Activated naive CD4-positive, alpha-beta T cell (primary cell): ENCODE measurements at places on chromosomes 4 and X.

- DNase-seq: no peak
Observed at GRCh38 chrX:1452516-1453394, at the start of gene ASMTL. Gene ASMTL, minus strand, starts transcription at chrX:1452909. Its CDS starts 69 bp downstream, at chrX:1452840.

GRCh38 chr4:48271626-48272025 is 2.0 kb upstream of the TEC start:
- DNase-seq: no peak

DNA sequence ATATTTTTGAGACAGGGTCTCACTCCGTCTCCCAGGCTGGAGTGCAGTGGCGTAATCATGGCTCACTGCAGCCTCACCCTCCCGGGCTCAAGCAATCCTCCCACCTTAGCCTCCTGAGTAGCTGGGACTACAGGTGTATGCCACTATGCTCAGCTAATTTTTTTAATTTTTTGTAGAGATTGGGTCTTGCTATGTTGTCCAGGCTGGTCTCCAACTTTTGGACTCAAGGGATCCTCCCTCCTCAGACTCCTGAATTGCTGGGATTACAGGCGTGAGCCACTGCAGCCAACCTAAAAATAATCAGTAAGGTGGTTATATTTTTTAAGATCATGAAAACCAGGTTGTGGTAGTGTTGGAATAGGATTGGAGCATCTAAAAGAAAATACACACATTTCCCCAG is 38.1 kb downstream of the TMEM156 start:
- DNase-seq: no peak

DNA sequence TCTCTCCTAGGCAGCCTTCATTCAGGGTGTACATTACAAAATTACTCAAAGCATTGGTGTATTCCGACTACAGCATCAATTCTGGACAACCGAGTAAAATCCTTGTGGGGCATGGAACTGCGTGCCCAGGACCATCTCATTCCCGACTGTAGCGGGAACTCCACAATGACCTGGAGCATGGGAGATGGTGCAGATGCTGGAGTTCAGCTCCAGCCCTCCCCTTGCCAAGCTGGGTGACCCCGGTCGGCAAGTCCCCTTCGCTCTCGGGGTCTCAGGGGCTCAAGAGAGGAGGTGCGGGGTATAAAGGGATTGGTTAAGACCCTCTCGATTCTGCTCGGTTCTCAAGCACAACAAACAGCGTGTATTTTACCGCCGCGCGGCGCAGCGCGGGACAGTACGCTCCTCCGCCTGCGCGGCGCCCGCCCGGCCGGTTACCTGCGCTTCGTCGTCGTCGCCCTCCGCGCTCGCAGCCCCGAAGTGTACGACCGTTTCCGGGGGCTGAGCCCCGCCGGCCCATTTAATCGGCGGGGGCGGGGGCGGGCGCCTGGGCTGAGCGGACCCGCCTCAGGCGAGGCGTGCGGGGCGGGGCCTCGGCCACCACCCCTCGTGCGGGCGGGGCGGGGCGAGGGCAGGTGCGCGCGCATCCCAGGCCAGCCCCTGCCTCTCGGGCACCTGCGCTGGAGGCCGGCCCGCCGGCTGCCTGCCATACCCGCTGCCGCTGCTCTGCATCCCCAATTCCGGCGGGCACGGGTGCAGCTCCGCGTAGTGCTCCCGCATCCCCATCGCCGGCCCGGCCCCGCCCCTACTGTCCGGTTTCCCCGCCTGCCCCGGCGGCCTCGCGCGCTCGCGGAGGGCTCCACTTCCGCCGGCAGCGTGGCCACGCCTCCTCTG is at the start of gene G6PD:
G6PD (minus strand) TSS at position 493 of the 891 bp plus-strand sequence. CDS start 691 bp downstream, outside the sequence.
- DNase-seq: peak; percentile 75

DNA sequence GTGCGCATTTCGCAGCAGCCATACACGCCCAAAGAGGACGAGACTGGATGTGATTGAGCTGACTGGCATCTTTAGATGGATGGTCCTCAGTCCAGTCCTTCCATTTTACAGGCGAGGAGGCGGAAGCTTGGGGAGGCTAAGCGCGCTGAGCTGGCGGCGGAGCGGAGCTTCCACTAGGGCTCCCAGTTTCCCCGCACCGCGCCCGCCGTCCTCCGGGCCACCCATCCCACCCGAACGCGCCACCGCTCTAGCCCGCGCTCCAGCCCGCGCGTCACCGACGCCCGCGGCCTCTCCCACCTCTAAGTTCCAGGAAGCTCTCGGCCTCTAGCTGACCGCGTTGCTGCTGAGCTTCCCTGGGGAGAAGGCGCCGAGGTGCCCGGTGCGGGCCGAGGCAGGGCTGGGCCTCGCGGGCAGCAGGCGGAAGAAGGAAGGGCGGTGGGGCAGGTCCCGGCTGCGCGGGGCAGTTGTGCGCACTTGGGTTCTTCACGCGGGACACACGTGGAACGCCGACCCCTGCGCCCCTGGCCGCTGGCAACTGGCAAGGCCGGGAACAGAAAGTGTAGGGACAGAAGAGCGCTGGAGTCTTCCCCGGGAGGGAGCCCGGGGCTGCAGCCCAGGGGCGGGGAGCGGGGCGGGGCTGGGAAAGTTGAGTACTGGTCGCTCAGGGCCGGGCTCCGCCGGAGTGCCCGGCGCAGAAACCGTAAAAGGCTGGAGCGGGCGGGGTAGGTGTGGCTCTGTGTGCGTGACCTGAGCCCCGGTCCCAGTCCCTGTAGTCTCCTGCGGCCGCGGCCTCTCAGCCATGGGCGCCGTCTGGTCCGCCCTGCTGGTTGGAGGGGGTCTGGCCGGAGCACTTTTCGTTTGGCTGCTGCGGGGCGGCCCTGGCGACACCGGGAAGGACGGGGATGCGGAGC is at the start of gene STBD1:
STBD1 (plus strand) TSS at position 763 of the 911 bp plus-strand sequence; CDS start at position 800, 37 bp downstream.
- DNase-seq: no peak

DNA sequence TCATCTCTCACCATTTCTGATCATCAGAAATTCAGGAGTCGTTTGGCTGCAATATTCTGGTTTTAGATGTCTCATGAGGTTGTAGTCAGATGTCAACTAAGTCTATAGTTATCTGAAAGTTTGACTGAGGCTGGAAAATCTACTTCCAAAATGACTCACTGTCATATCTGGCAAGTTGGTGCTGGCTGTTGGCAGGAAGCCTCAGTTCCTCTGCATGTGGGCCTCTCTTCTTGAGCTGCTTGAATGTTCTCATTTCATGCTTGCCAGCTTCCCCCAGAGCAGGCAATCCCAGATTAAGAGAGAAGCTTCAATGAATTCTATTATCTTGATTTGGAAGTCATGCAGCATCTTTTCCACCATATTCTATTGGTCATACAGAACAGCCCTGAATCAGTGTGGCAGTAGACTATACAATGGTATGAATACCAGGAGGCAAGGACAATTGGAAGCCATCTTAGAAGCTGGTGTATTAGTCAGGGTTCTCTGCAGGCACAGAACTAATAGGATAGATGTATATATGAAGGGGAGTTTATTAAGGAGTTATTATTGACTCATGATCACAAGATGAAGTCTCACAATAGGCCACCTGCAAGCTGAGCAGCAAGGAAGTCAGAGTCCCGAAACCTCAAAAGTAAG is 46.8 kb upstream of the ELF2 start:
- DNase-seq: no peak

- DNase-seq: no peak
Observed at GRCh38 chr4:85673540-85673939, 198.6 kb downstream of the ARHGAP24 start.

- no peak for DNase-seq
Observed at GRCh38 chr4:165328101-165328425, 594 bp downstream of the MSMO1 start.

DNA sequence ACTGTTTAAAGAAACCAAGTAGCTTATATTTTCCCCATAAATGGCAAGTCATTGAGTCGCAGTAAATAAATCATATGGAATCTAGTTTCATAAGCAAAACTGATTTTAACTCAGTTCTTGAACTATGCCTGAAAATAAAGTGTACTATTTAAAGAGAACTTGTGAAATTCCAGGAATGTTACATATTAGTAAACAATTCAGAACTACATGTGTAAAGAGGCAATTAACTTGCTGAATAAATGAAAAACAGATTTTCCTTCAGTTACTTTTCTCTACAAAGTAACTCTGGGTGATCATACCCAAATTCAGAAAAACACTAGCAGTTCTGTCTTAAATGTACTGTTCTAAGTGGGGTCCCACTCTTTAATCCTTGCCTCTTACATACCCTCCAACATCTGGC is 236.1 kb upstream of the EDNRA start:
- DNase-seq: no peak

DNA sequence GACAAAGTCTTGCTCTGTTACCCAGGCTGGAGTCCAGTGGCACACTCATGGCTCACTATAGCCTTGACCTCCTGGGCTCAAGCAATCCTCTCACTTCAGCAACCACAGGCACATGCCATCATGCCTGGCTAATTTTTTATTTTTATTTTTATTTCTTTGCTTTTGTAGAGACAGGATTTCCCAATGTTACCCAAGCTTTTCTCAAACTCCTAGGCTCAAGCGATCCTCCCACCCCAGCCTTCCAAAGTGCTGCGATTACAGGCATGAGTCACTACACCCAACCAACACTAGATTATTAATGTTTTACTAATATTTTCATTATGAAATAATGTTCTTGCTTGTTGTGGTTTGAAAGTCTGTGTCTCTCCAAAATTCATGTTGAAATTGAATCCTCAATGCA is 5.2 kb upstream of the ACTRT1 start:
- no peak for DNase-seq

DNA sequence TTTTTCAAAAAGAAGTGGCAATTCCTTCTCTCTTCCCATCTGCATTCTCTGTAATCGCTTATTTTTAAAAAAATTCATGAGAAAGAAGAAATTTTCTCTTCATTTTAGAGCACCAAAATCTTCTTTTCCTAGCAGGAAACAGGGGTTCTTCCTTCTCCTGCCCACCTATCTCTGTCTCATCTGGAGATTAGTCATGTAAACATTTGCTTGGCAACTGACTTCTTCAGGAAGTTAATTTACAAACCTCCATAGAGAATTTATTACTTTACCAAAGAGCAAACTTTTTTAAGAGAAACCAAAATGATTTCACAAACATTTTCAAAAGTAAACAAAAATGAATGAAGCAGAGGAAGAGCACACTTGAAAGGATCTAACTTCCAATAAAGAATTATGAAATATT is 13.5 kb downstream of the TTC29 start:
- DNase-seq: no peak

- no peak for DNase-seq
Observed at GRCh38 chr4:113322736-113323135, 273.3 kb downstream of the ANK2 start.

GRCh38 chr4:159823743-159824142 is 720.9 kb downstream of the RAPGEF2 start:
- no peak for DNase-seq

DNA sequence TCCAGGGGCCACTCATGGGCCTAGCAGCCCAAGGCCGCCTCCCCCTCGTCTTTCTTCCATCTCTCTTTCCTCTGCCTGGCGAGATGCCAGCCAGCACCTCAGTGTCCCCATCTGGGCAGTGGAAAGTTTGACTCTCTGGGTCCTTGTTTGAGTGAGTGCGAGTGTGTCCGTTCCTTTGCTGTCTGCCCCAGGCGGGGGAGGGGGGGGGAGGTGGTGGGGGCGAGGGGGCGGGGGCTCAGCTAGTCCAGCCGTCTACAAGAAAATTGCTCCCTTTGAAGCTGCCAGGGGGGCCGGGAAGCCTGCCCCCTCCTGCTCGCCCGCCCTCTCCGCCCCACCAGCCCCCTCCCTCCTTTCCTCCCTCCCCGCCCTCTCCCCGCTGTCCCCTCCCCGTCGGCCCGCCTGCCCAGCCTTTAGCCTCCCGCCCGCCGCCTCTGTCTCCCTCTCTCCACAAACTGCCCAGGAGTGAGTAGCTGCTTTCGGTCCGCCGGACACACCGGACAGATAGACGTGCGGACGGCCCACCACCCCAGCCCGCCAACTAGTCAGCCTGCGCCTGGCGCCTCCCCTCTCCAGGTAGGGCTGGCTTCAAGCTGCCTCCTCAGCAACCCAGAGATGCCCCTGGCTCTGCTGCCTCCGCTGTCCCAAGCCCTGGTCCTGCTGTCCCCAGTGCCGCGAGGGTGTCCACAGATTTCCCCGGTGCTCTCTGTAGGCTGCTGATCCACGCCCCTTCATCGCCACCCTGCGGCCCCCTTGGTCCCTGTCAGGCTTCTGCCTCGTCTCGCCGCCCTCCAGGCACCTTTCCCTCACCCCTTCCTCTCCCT is at the start of gene BGN:
BGN (plus strand) TSS at position 440 of the 821 bp plus-strand sequence. CDS start 9,652 bp downstream, outside the sequence.
- no peak for DNase-seq

DNA sequence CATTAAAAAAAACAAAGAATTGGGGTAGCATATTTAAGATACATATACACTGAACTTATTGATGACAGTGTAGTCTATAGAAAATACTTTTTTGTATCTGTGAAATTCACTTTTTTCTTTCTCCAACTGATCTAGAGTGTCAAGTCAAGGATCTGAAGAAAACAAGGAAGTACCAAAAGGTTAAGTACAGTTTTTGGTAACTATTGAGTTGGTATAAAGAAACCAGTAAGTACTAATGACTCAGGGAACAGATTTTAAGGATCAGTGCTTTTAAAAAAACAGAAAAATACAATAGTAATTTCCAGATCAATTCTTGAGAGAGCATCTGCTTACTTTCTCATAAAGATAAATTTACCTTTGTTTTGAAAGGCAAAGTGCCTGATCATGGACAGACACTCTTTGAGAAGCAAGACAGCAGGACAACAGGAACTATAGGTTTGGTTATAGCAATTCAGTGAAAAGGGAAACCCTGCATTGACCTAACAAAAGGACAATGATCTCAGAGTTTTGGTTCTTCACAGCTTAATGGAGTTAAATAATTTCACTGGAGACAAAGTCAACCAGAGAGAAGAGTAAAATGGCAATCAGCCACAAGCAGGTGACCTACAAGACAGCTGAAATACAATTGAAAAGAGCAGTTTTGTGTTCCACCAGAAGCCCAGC is 23.4 kb downstream of the TRMT10A start:
- DNase-seq: no peak
